ENCODE measurements at places on chromosomes 2 and 18.
A peak's percentile ranks its signal among the peaks of the same experiment; 100 is the strongest.

DNA sequence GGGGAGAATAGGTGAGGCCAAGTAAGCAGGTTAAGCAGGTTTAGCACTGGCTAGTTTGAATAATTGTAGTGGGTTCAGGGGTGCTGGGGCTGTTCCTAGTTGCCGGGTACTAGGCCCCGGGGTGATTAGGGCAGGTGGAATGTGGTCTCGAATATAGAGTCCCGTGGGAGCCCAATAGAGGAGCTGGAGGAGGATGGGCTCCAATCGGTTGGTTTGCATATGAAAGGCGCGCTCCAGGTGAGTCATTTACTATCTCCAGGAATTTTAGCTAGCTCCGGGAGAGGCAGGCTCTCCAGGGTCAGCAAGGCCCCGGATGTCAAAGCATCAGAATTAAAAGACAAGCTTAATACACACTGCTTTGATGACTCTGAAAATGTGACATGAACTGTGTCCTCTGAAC lies 304.0 kb downstream of the ZNF521 start:
- no peak for DNase-seq

DNA sequence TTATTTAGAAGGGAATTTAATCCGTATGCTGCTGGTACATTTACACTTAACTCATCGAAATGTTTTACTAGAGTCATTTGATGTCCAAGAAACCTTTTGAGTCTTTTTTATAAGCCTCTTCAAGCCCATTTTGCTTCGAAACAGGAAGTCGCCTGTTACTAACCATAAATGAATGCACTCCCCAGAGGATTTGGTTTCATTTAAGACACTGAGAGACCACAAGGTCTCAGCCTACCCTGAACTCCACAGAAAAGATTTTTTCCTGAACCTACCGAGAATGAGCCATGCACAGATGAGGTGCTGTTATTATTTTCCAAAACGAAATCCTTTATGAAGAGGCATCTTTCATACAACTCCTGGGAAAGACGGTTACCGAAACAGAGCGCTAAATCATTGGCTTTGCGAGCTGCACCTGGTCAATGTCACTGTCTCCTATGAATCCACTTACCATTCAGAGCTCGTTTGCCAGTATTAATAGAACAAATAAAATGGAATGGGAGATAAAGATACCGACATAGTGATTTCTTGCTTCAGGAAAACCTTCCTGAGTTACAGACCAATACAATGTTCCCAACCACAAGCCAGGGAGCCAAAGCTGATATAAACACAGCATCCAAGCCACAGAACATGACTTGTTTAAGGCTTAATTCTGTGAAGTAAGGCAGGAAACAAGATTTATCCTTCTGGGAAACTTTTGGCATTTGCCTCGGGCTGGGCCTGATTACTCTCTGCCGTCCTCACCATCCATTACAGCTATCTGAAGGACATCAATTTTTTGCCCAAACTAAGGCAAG lies 382.1 kb downstream of the OSR1 start:
- no peak for DNase-seq

DNA sequence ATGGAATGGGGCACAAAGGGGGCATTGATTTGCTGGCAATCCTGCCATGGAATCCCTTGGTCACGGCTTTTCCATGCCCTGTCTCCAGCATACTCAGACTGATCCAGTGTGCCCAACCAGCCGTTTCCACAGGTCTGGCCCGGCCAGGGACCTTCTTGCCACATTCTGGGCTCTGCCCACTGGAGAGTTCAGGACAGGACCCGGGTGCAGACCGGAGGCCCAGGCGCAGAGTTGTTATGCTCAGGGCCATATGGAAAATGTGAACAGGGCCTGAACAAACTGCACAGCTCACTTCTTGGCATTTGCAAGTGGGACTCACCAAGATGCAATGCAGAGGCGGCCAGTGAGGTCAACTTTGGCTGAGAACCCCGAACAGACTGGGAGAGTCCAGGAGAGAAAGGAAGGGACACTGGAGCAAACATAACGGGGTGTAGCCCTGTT lies 15.6 kb upstream of the ASAP2 start:
- DNase-seq = peak; percentile 41

DNA sequence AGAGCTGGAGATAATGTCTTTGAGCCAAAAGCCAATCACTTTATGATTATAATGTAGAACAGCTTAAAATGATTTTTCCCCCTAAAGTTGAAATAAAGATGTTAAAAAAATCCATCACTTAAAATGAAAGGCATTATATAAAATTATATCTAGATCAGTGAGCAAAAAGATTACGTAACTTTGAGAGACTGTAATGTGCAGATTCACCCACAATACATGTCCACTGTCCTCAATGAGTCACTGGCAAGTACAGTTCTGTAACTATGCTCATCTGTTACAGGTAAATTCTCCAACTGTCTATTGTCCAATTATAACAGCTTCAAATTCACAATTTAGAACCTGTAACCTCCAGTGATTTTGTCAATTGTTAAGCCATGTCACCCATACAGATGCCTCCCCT lies 19.0 kb downstream of the FAM161A start:
- DNase-seq = no peak

GRCh38 chr18:60962625-60963024 lies 370.6 kb upstream of the CDH20 start:
- no peak for DNase-seq
